Liver (tissue), 10 donors: ENCODE measurements at places on chromosomes 3 and 15.

- H3K36me3 ChIP-seq, result no peaks in the 10 kb centered on the region
- no peaks in the 10 kb centered on the region for H3K27me3 ChIP-seq
- no peak for DNase-seq
- H3K4me3 ChIP-seq, result no peak overlapping the region
- H3K4me1 ChIP-seq, result no peaks in the 10 kb centered on the region
Observed at GRCh38 chr3:98151241-98151640, 4.0 kb downstream of the OR5H14 start.

GRCh38 chr3:153702106-153702505 lies 419.1 kb upstream of the ARHGEF26 start:
- no peak overlapping the region for H3K4me3 ChIP-seq
- no peak for DNase-seq
- H3K27ac ChIP-seq, result no peak overlapping the region

- H3K36me3 ChIP-seq, result no peaks in the 10 kb centered on the region
- H3K4me1 ChIP-seq, result peaks cover 3% of the 10 kb centered on the region
- no peak overlapping the region for H3K27ac ChIP-seq
- no peaks in the 10 kb centered on the region for H3K27me3 ChIP-seq
- no peak overlapping the region for H3K4me3 ChIP-seq
- DNase-seq, result no peak
Observed at GRCh38 chr3:35523838-35524237, 115.5 kb upstream of the ARPP21 start.

- no peaks in the 10 kb centered on the region for H3K36me3 ChIP-seq
- H3K27ac ChIP-seq, result no peak overlapping the region
- no peak overlapping the region for H3K4me3 ChIP-seq
Observed at GRCh38 chr3:196991581-196992460, 23.2 kb upstream of the PIGZ start.
